ENCODE measurements at places on chromosomes 13 and 19.

DNA sequence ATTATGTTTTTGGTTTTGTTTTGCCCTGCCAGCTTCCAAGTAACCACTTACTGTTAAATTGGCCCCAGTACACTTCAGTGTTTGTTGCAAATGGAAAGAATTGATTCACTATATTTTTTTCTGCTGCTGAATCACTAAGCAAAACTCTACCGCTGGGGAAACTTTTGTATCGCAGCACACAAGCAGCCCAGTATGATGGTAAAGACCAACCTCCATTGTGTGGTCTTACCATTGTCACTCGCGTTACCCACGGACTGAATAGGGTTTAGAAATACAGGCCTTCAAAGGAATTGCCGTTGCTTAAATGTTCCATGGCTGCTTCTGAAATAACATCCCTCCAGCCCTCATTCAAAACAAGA is 7.9 kb downstream of the SPATA13 start:
- DNase-seq, result no peak

DNA sequence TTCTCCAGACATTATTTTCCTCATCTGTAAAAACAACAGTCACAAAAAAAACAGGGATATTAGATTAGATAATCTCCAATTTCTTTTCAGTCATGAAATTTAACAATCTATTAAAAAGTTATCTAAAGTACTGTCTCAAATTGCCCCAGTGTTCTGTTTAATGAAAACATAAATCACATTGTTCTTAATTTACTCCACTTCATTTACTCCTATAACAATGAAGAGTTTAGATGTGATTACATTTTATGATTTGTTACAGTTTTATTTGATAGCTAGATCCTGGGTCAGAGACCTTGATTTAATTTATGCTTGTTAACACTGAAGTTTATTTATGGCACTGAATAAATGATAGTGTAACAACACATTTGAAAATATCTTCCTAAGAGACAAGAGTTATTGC is 230.2 kb upstream of the TRPC4 start:
- DNase-seq, result no peak

DNA sequence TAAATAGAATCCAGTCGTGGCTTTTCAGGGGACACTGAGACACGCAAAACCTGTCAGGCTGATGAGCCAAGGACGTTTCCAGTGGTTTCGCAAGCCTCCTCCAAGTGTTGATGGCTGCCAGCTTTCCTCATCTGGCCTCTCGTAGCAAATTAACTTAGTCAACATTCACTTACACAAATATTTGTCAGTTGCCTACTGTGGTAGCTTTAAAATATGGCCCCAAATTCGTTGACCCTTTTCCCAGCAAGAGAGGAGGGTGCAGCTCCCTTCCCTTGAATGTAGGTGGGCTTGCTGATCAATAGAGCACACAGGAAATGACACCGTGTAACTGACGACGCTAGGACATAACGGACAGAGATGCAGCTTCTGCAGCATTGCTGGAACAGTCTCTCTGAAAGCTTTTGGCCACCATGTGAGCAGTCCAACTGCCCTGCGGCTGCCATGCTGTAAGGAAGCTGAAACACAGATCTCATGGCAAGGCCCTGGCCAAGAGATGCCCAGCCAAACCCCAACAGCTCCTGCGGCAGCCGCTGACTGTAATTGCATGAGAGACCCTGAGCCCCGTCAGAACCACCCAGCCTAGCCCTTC is 5.5 kb upstream of the RANBP3 start:
- DNase-seq, result no peak

GRCh38 chr13:39692660-39693438 is 37.4 kb downstream of the COG6 start:
- DNase-seq, result no peak

- DNase-seq, result no peak
Observed at GRCh38 chr13:21152251-21152899, 24.0 kb downstream of the SKA3 start.

- DNase-seq, result no peak
Observed at GRCh38 chr13:99316224-99316623, 9.0 kb upstream of the GPR183 start.

- no peak for DNase-seq
Observed at GRCh38 chr13:39945226-39945625, 289.8 kb downstream of the COG6 start.

DNA sequence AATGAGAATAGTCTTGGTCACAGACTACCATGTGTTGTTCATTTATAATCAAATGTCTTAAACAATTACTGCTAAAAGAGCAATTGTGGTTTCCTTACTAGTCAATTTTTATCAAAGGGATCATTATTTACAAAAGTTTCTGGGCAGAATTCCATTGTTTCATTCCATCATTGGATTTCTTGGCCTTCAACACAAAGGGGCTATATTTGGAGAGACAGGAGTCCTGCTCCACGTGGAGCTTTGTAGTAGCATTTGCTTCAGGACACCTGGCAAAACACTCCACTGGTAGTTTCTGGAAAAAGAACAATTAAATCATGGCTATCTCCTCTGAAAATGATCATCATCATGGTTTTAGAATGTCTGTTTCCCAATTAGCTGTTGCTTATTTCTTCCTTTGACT is 22.3 kb upstream of the STARD13 start:
- peak; percentile 53 for DNase-seq

DNA sequence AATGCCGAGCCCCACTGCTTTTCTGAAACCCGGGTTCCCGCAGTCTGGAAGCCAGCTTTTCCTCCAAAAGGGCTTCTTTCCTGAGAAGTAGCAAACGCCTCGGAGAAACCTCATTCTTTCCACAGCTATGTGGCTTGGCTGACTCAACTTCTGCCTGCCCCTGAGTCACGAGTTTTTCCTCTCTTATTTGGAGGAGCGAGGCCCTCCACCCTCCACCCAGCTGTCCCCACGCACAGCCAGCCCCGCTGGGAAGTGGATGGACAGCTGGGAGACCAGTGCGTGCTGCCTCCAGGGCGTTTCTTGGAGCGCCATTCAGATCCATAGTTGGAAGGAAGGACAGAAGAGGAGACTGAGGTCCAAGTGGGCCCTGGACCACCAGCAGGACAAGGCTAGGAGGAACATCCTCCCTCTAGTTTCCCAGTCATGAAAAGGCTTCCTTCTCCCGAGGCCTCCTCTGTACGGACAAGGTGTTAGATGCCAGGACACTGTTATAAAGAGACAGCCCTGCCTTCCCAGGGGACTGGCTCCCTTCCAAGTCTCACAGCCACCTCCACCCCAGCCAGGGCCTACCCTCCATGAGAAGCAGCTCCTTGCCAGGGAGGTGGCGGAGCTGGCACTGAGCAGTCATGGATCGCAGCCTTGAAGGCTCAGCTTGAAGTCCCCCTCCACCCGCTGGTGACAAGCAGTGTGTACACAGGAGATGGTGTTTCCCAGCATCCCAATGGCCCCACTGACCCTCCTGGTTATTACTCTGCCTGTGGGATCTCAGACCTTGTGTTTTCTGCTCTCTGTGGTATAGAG is 2.5 kb upstream of the PLEKHF1 start:
- peak; percentile 79 for DNase-seq

GRCh38 chr19:13670846-13671245 is 93.5 kb upstream of the MRI1 start:
- no peak for DNase-seq

DNA sequence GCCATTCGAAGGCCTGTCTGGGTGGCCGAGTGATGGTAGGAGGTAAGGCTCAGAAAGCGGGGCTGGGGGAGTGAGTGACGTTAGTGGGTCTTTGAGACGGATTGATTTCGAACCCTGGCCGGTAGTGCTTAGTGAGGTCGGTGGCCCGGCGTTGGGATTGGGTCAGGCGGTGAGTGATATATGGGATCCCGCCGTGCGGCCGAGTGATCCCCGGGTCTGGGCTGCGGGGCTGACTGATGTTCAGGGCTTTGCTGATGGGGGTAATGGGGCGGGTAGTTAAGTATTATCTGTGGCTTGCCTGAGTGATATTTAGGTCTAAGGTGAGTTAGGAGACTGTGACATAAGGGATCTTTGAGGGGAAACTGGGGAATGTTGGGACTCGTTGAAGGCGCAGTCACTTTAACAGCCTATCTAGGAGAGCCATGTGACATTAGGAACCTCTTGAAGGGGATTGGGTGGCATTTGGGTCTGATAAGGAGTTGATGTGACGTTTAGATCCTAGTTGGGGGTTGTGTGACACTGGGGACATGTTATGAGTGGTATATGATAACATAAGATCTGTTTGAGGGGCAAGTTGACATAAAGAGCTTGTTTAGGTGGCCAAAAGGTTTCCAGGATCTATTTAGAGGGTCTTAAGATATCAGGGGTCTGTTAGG is 543 bp downstream of the PSMC4 start:
- no peak for DNase-seq

- DNase-seq, result no peak
Observed at GRCh38 chr19:48487544-48487943, 18.4 kb downstream of the CYTH2 start.

DNA sequence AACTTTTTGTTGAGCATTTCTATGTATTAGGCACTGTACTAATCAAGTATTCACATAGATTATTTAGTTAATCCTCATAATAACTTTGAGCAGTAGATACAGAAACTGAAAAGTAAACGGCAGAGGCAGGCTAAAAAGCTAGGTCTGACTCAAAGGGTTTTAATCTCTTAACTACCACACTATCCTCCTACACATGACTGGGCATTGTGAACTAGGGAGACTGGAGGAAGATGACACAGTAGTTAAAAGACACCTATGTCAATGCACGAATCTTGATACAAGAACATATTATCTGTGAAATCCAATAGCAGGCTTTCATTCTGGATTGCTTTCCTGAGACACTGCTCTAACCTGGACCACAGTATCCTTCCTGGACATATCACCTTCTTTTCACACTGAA is 36.3 kb downstream of the MICU2 start:
- DNase-seq, result no peak

- DNase-seq, result no peak
Observed at GRCh38 chr13:40270726-40271125, 395.7 kb downstream of the FOXO1 start.

- no peak for DNase-seq
Observed at GRCh38 chr13:58630794-58631193, 999.2 kb downstream of the PCDH17 start.

DNA sequence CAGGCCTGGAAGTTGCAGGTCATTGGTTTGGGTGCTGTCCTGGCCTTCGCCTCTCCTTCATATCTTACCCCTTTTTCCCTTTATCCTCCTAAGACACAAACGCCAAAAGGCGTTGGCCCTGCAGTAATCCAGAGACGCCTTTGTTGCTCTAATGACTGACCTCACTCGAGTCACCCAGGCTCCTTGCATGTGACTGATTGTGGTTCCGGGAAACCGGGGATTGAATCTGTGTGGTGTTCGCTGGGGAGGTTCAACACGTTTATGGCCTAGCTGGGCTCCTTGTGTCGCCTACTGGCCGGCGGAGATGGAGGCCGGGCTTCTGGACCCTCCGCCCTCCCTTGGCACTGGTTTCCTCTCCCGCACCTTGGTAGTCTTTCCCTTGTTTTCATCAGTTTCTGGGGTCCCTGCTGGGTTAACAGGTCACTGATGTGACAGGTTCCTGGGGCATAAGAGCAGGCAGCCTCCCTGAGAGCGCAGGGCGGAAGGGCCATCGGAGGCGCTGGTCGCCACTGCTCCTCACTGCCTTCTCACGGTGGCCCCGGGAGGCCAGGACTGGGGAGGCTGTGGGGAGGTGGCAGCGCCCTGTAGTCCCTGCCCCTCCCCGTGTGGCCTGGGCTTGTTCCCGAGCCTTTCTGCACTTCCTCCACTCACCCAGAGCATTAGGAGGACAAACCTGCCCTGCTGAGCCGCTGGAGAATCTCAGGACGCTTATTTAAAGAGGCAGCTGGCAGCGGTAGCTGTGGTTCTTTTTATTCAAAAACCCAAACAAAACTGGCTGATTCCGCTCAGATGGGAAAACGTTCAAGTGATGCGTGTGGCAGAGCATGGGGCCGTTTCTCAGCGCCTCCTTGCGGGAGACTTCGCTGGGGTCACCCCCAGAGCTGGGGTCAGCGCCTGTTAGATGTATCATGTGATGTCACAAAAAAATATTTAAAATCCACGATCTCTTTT is 18.1 kb upstream of the NDUFS7 start:
- no peak for DNase-seq

GRCh38 chr13:48158290-48158689 is 63.4 kb upstream of the MED4 start:
- DNase-seq, result no peak
